ENCODE measurements at places on chromosomes 13 and 19.

DNA sequence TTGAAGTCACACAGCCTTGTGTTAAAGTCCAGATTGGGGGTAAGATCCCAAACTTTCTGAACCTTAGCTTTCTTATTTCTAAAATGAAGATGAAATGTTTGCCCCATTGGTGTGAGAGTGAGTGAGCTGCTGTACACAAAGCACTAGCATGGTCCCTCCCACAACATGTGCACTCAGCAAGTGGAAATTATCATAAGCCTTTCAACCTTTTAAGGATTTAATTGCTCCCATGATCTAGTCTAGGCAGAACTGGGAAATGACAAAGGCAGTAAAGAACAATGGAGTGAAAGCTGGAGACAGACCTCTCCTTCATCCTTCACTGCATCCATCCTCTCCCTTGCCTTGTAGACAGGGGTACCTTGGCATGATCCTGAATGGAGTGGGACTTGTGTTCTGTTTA, 76.0 kb upstream of the GPR12 start:
- no peak for DNase-seq

DNA sequence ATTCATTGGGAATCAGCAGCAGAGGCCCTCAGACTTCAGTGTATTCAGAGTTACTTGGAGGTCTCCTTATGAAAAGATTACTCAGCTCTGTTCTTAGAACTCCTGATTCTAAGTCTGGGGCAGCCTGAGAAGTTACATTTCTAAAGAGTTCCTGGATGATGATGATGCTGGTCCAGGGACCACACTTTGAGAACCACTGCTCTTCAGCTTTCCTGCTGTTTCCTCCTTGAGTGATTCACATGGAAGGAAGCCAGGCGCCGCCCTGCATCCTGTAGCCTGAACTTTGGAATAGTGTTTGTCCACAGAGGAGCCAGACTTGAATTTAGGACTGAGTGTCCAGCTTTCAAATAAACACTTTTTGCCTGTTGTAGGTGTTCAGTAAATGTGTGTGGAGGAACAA, 2.9 kb downstream of the CEBPG start:
- no peak for DNase-seq

DNA sequence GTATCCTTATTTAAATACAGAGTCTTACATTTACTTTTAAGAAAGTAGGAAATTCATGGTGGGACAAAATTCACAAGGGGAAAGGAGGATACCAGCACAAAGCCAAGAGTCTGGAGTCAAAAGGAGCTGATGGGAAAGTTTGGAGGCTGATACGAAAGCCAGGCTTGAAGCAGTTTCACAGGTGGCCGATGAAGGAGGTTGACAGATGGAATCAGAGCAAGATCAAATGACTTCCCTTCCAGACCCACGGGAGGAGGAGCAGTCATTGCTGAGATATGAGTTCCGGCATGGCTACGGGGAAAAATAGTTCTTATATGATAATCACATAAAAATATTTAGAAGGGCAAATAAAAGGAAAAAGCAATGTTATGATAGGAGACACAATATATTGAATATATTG, 65.0 kb downstream of the DGKH start:
- no peak for DNase-seq

- DNase-seq = no peak
Measured at GRCh38 chr19:3968556-3969434, 2.1 kb downstream of the DAPK3 start.

- no peak for DNase-seq
Measured at GRCh38 chr13:44243198-44243857, 130.3 kb upstream of the SERP2 start.

GRCh38 chr19:2624537-2625091, 77.9 kb downstream of the GNG7 start:
- no peak for DNase-seq

- no peak for DNase-seq
Measured at GRCh38 chr19:1172353-1173158, 1.5 kb downstream of the SBNO2 start.

DNA sequence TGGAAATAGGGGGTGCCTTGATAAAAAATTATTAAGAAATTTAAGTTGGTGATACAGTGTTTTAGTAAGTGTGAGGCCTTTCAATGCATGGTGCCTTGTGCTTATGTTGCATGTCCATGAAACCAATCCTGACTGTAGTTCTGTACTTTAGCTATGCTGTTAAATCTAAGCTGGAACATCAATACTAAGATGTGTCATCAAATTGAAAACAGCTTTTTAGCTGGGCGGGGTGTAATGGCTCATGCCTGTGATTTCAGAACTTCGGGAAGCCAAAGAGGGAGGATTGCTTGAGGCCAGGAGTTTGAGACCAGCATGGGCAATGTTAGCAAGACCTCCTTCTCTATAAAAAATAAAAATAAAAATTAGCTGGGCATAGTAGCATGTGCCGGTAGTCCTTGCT, 930.3 kb upstream of the PCDH9 start:
- no peak for DNase-seq

DNA sequence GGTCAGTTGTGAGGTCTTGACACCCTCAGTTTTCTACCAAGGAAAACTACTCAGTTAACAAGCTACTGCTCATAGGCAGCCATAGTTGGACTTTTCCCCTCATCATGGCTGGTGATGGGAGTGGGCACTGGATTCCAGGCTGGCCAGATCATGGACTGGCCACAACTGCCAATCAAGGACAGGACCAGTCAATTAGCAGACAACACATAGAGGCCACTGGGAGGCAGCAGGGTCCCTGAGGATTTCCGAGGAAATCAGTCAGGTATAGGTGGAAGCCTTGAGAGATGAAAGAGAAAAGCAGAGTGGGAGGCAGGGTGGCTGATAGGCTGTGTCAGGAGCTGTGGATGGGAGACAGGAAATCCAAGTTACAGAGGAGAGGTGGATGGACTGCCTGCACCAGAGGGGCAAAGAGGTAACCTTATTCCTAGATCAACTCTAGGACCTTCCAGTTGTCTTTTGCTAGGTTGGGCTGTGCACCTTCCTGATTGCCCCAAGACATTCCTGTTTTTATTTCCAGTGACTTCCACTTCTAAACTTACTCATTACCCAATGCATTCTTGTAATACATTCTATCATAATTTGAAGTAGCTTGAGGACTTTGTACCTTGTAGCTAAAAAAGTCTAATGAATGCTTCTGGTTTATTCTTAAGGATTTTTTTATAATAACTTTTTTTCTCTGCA, 361.8 kb downstream of the KCNRG start:
- no peak for DNase-seq

DNA sequence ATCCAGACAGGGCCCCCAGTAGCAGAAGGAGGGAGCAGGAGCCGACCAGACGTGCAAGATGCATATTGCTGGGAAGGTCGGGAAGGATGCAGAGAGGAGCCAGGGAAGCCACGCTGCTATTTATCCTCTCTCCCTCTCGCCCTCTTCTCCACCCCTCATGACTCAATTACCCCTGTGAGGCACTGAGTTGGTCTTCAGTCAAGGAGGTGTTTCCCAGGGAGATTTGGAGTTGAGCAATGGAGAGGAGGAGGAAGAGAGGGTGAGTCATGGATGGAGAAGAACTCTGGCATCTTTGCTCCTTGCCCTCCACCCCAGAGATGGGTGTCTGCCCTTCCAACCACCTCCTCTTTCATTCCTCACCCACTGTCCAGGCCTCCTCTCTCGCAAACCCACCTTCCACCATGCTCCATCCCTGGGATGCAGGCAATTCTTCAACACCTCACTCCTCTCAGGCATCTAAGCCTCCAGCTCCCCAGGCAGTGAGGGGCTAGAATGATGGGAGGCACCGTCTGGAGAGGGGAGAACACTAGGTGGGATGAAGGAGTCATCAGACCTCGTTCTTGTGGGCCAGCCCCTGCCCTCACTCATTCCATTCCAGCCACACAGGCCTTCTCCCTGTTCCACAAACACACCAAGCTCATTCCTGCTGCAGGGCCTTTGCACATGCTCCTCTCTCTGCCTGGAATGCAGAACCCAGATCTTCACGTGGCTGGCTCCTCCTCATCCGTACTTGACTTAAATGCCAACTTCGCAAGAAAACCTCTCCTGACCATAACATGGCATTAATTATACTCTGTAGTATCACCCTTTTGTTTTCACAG, at the start of gene SBSN:
Gene SBSN (minus strand): TSS at position 94 of the 821 bp plus-strand sequence. CDS start 30 bp downstream, at position 64.
- DNase-seq = no peak

- DNase-seq = no peak
Measured at GRCh38 chr13:105262579-105262978, 1272.9 kb downstream of the EFNB2 start.

DNA sequence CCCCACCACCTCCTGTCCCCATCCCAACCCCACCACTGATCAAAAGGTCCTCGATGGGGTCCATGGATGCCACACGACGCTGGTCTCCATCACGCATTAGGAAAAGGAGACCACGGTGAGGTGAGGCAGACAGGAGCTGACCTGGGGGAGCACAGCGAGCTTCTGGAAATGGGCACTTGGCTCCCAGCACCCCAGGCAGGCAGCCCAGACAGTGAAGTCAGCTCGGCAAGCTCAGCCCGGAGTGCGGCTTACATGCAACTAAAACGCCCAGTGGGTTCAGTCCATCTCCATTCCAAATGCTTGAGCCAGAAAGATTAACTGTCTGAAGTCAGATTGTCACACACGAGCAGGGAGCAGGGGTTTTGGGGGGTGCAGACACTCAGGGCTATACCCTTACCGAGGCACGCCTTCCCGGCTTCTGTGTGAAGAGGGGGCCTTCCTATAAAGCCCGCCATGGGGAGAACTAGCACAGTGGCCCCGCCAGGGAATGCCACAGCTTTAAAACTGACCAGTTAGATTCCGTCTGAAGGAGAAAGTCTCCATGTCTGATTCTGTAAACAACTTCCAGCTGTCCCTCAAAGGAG, 79.4 kb downstream of the SPACA7 start:
- DNase-seq = peak; percentile 11

DNA sequence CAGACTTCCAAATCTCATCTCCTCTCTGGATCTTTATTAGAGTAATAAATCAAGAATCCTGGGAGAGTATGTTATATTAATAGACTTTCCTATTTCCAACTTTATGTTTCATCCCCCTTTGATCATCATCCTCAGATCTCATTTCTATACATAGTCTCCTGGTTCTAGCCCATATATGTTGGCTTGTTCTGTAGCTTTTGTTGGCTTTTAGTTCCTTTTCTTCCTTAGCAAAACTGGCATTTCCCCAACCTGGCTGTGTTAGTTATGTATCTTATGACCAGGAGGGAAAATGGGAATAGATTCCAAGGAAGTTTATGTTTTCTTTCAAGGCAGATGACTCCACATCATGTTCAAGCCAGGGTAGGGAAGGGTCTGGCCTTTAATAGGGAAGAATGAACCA, 2464.5 kb downstream of the PCDH9 start:
- DNase-seq = no peak

DNA sequence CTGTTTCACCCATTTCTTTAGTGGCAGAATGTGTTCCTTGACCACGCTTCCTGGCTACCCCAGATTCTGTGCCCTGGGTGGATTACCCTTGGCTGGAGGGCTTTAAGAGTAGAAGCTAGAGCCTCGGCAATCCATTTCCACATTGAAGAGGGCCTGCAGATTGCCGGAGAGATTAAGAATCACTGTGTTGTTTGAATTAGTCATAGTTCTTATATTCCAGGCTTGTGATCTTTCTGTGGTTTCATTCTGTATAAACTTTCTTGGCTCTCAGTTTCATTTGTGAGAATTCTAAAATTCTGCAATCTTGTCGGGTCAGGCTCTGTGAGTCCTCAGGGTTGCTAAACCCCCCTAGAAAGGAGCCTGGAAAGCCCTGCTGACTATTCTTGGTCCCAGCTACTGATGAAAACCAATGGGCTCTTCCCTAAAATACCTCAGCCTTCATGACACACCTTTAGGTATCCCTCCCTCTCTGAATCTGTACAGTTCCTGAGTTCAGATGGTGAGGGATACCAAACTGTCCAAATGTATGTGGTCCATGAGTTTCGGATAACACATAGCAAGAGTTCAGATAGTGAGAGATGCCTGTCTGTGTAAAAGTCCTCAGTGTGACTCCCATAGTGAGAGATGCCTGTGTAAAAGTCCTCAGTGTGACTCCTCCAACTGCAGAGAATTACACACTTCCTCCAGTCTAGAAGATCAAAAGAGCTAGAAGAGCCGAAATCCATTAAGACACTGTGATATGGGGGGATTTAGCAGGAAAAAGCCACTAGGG, 4.3 kb downstream of the PHF11 start:
- no peak for DNase-seq

- DNase-seq = no peak
Measured at GRCh38 chr19:39325778-39326665, 5.4 kb upstream of the LRFN1 start.

- no peak for DNase-seq
Measured at GRCh38 chr13:76696370-76696769, 189.8 kb downstream of the KCTD12 start.

- no peak for DNase-seq
Measured at GRCh38 chr13:79860791-79861190, 379.8 kb downstream of the NDFIP2 start.

DNA sequence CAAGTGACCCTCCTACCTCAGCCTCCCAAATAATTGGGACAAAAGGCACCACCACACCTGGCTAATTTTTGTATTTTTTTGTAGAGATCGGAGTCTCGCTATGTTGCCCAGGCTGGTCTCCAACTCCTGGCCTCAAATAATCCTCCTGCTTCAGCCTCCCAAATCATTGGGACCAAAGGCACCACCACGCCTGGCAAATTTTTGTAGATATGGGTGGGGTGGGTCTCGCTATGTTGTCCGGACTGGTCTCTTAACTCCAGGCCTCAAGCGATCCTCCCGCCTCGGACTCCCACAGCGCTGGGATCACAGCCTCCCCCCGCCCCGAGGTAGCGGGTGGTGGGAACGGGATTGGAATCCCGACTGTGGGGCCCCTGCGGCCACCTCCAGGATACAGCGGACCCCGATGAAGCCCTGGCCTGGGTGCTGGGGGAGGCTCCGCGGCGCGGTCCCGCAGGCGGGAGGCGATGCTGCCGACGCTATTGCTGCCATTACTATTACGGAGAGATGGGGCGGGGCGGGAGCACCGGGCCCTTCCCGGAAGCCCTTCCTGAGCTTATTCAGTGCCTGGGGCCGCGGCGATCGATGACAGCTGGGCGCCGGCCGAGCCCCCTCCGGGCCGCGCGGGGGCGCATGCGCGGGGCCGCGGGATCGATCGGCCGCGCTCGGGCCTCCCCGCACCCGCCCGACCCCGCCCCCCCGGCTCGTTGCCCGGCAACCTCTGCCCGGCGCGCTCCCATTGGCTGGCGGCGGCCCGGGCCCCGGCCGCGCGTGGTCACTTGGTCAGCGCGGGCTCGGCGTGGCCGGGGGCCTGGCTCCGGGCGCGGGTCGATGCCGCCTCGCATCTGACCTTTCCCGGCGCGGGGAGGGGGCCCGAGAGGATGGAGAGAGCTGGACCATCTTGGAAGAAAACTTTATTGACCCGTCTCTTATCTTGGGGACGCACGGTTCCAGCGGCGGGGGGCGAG, 27.9 kb upstream of the ONECUT3 start:
- DNase-seq = peak; percentile 73

GRCh38 chr19:8371011-8371804, 7.3 kb downstream of the ANGPTL4 start:
- no peak for DNase-seq

- DNase-seq = no peak
Measured at GRCh38 chr13:33052506-33053280, 36.5 kb downstream of the KL start.

DNA sequence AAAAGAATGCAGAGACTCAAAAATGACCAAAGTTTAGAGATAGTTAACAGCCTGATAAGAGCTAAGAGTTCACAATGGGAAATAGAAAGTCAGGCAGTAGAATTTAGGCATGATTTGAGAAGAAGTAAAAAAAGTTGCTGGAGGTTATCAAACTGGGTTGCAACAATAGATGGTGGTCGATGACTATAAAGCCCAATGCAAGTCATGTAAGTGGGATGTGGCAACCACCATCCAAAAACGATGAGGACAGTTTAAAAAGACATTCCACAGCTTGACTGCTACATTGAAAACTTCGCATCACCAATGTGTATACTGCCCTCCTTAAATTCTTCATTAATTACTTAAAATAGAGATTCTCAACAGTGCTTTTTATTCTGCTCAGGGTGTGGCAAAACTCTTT, 19.7 kb downstream of the ELF1 start:
- no peak for DNase-seq
